ENCODE measurements at places on chromosomes 6 and 20.

DNA sequence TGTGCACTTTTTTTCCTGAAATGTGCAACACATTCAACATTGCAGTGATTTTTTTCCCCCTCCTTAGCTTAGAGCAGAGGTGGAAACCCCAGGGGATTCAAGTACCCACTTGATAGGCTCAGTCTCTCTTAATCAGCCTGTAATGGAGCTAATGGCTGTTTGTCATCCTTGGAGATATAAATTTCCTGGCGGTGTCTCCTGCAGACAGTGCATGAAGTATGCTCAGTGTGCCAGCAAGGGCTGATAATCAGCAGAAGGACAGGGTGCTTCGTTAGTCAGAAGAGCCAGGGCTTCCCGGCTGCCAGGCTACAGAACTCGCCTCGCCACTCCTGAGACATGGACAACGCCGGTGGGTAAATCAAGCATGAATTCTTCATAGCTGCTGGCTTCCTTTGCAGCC, 69.8 kb upstream of the PHACTR2 start:
- no peak for DNase-seq

DNA sequence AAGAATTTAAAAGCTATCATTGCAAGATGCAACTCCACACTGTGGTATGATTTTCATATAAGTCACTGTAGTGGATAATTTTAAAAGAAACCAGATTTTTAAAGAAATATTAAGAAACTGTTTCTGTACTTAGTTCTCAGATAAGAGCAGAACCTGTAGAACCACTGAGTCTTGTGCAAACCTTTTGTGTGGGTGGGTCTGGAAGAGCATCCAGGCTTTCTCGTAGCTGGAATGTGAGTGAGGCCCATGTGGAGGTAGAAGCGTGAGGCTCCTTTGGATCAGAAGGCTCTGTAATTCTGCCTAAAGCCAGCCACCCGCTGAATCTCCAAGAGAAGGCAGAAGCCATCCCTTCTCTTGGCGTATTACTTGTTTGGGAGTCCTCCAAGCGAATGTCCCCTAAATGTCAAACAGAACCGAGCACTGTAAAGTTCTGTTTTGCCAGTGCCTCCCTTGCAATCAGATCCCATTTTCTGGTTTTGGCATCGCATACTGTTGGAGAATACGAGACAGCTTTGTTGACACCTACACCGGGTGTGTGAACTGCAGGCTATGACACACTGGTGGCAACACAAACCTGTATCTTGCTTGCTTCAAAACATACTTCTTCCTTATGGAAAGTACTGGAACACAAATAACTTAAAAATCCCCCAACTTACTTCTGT, 188.7 kb downstream of the FOXC1 start:
- DNase-seq, result no peak

DNA sequence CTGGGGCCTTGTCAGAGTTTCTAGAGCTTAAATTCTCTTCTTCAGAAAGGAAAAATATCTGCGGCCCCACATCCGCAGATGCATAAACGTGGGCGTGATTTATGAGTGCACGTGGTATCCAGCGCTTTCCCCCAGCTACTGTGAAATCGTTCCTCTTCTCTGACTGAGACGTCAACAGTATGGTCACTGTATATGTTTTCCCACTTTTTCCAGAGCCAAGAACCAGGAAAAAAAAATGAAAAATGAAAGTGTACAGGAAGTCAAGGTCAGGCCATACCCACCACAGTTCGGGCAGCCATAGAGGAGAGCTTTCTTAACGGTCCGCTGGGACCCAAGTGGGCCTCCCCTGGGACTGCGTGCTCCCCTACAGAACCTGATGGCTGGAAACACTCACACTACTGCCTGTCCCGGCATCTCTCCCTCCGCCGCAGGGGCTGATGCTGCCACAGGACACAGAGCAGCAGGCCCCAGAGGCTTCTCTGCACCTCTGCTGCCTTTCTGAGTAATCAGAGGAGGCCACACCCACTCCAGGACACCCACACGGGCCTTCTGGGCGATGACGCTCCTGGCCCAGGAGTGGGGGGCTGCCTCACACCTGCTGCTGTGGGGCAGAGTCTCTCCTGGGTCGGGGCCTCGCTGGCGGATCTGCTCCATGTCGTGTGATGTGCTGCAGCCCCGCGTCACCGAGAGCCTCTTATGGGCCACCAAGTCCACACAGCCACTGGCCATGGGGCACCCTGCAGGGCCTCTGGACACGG, 16.4 kb upstream of the STX16 start:
- DNase-seq, result no peak

- no peak for DNase-seq
Measured at GRCh38 chr20:38060536-38060935, 27.0 kb downstream of the RPRD1B start.

DNA sequence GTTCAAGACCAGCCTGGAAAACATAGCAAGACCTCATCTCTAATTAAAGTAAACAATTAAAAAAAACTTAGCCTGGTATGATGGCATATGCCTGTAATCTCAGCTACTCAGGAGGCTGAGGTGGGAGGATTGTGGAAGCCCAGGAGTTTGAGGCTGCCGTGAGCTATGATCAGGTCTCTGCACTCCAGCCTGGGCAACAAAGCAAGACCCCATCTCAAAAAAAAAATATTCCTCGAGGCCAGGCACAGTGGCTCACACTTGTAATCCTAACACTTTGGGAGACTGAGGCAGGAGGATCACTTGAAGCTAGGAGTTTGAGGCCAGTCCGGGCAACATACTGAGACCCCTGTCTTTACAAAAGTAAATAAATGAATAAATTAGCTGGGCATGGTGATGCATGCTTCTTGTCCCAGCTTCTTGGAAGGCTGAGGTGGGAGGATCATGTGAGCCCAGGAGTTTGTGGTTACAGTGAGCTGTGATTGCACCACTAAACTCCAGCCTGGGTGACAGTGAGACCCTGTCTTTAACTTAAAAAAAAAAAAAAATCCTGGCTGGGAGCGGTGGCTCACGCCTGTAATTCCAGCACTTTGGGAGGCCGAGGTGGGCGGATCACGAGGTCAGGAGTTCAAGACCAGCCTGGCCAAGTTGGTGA, 9.3 kb upstream of the C2 start:
- no peak for DNase-seq

DNA sequence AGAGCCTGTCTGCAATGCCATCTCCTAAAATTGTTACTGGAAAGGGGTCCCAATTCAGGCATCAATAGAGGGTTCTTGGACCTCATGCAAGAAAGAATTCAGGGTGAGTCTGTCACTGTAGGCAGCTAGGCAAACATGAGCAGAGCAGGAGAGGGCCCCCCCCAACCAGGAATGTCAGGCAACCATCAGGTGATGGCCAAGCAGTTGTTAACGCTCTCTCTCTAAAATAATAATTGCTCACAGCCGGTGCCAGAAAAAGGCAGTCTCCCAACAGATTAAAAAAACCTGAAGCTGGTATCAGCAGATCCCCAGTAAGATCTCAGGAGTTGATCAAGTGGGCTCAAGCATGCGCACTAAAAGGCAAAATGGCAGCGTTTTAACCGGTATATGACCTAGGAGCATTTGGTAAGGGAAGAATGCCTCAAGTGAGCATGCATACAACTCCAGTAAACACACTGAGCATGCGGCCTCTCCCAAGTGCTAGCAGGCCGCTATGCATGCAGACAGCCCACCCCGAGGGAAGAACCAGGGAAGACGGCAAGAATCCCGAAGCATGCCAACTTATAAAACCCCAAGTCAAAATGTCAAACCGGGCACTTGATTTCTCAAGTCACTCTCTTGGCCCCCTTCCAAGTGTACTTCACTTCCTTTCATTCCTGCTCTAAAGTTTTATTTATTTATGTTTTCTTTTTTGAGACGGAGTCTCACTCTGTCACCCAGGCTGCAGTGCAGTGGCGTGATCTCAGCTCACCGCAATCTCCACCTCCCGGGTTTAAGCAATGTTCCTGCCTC, 44.0 kb upstream of the RNGTT start:
- DNase-seq, result no peak
